ENCODE measurements at places on chromosomes 7 and 10.

DNA sequence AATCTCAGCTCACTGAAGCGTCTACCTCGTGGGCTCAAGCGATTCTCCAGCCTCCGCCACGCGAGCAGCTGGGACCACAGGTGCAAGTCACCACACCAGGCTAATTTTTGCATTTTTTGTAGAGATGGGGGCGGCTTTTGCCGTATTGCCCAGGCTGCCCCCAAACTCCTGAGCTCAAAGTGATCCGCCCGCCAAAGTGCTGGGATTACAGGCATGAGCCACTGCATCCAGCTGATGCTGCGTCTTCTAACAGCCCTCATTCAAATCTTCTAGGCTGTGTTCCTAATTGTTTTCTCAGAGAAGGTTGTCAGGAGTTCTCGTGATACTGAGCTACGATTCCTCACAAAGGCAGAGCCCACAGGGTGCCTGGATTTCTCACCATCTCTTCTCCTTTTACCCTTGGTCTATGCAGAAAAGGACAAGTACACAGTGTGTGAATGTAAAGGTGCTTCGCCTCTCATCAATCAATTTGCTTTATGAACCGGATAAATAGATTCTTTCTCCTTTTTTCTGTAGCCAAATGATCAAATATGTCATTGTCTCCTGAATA, 247.3 kb upstream of the PTN start:
- DNase-seq: no peak

GRCh38 chr7:131781-132482, 60.4 kb upstream of the FAM20C start:
- DNase-seq: no peak

DNA sequence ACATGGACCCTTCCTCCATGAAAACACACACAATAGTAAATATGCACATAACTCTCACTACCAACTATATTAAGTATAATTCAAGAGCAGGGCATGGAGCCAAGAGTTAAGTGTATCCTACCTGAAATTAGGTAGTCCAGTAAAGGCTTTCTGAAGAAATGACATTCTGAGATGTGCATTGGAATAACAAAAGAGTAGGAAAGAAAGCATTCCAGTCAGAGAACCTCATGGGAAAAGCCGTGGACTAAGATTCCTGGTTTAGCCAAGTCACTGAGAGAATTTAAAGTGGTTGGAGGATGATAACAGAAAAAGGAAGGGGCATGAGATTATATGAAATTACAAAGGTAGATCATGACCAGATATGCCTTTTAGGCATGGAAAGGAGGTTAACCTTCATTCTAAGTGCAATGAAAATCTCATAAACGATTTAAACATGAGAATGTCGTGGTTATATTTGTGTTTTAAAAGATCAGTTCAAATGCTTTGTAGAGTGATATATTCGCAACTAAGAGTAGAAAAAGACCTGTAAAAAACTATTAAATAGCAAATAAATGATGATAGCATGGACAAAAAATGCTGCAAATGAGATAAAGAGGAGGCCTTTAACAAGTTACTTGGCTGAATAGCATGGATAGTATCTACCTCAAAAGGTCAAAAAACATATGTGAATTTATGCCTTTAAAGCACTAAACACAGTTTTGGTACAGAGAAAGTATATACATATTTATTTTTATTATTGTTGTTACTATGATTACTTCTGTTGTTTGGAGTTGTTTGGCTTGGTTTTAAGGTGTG, 767.4 kb upstream of the GHITM start:
- no peak for DNase-seq

GRCh38 chr10:121248266-121248665, 350.0 kb downstream of the FGFR2 start:
- DNase-seq: peak; percentile 43

- peak; percentile 18 for DNase-seq
Measured at GRCh38 chr7:118502235-118502634, 277.7 kb downstream of the ANKRD7 start.

GRCh38 chr10:32051926-32052325, 4.3 kb downstream of the KIF5B start:
- no peak for DNase-seq

Data from common myeloid progenitor, CD34-positive (primary cell).